HT1080 (cell line): ENCODE measurements at places on chromosomes 16 and 17. TPM values are rescaled to one million over a fixed set of nuclear protein-coding genes. Genes with fewer than 3 reads are reported as not detected.
A peak's percentile ranks its signal among the peaks of the same experiment; 100 is the strongest.

Gene KRTAP2-2
- not detected in 2 replicates for total RNA-seq

Gene MTMR4
- total RNA-seq, result 32.3 and 34.4 TPM in 2 replicates

Gene SSTR5
- not detected in 2 replicates for total RNA-seq

GRCh38 chr17:38421171-38421841 lies 7.0 kb upstream of the ARHGAP23 start:
- no peak for DNase-seq

Gene ZFP90
- total RNA-seq, result 0.11 and 0.27 TPM in 2 replicates

DNA sequence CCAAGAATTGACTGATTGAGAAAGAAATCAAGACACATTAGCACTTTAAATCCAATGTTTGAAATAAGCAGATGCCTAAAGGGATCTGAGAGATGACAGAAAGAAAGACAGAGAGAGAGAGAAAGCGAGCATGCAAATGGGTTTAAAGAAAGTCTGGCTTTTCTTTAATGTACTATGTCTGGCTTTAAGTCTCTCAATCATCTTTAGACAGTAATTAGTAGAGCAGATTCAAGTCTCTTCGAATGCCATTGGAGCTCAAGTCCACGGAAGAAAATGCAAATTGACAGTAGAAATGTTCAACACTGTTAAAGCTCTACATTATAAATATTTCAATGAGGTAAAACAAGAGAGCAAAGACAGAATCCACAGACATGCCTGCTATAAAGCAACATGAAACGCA lies 1480.2 kb upstream of the CDH8 start:
- DNase-seq, result no peak

Gene CCL8
- total RNA-seq, result not detected in 2 replicates

DNA sequence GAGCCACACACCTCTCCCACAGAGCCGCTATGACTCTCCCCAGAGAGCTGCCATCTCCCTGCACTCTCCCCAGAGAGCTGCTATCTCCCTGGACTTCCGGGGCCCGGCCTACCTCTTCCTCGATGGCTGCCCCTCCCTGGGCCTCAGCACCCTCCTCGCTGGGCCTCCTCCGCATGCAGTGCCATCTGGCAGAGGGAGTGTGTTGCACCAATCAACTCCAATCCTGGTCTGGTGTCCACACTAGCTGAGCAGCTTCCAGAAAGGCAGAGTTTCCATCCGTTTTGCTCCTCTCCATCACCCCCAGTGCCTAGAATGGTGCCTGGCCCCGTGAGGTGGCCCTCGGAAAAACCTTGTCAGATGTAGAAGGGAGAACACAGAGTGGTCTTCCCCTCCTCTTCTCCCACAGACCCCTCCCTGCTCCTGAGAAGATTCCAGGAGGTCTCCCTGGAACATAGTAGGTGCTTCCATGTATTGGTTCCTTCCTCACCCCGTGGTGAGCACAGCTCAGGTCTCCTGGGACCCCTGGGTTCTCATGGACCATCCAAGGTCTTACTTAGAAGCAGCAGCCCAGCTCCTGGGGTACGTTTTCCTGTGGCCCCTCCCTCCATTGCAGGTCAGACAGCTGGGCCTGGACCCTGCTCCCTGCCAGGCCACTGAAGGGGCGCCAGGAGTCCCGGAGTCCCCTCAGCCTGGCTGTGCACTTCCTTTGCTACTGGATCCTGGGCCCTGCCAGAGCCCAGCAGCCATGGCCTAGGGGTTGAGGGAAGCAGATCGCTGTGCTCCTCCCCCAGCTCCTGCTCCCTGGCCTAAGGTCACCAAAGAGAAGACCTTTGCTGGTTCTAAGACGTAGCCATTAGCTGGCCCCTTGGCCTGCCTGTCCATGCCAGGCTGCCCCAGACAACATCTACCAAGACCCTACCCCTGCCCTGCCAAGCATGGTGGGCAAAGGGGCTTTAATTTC lies 233.8 kb upstream of the GSE1 start:
- DNase-seq, result no peak

- DNase-seq, result peak; percentile 45
Observed at GRCh38 chr17:8162233-8162996, at the start of gene VAMP2. VAMP2 (minus strand) TSS chr17:8162948; CDS start chr17:8162879, 69 bp downstream.

DNA sequence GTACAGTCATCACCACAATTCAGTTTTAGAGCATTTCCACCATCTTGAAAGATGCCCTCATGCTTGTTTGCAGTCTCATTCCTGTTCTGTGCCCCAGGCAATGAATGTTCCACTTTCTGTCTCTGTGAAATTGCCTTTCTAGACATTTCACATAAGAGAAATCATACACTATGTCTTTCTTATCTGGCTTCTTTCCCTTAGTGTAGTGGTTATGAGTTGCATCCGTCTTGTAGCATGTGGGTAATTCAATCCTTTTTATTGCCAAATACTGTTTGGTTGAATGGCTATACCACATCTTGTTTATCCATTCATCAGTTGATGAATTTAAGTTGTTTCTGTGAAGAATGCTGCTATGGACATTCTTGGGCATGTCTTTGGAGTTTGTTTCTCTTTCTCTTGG lies 132.5 kb upstream of the PLCG2 start:
- no peak for DNase-seq

Gene NACA2
- 0.13 TPM in 1 of 2 replicates, not detected in the other for total RNA-seq

- DNase-seq, result no peak
Observed at GRCh38 chr17:75756451-75757085, 8.4 kb downstream of the GALK1 start.

- no peak for DNase-seq
Observed at GRCh38 chr16:75372236-75372856, 61.0 kb downstream of the CFDP1 start.

Gene FOXC2
- total RNA-seq, result 1.1 and 1.5 TPM in 2 replicates

- DNase-seq, result no peak
Observed at GRCh38 chr16:35352431-35352830, 1893.0 kb downstream of the TP53TG3F start.

DNA sequence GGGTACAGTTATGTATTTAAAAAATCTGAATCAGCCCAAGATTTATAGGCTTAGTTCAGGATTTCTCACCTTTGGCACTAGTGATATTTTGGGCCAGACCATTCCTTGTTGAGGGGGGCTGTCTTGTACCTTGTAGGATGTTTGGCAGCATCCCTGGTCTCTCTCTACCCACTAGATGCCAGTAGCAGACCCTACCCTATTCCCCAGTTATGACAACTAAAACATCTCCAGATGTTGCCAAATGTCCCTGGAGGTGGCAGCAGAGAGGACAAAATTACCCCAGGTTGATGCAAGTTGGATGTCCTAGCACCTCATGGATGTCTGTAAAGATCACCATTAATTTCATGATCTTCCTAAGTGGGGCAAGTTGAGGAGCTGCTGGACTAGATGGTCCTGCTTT lies 45.8 kb downstream of the SYT17 start:
- no peak for DNase-seq

DNA sequence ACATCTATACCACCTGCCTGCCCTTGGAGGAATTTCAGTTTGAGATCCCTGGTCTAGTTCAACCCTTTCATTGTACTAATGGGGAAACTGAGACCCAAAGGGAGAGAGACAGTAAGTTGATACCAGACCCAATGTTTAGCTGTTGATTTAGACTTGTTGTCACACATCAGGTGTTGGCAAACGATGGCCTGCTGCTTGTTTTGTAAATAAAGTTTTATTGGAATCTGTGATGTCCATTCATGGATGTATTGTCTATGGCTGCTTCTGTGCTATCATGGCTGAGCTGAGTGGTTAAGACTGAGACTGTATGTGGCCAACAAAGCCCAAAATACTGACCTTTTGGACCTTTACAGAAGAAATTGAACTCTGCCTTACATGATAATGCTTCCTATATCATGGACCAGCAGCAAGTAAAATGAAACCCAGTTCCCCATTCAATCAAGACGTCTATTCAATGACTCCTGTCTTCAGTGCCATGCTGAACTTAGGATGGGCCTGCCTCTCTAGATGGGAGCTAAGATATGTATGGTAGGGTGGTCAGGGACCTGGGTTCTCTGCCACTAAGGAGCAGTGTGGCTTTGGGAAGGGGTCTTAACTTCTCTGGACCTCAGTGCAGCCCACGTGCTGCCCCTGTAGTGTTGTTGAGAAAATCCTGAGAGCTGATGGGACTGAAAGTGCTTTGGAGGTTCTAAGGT lies 111.0 kb downstream of the IRX5 start:
- DNase-seq, result no peak

Gene ZPBP2
- total RNA-seq, result not detected in 2 replicates

- DNase-seq, result no peak
Observed at GRCh38 chr17:44354582-44355561, 8.8 kb downstream of the FAM171A2 start.

- DNase-seq, result no peak
Observed at GRCh38 chr16:89191033-89191900, 9.1 kb downstream of the SLC22A31 start.

Gene MARCHF10
- 0.16 TPM in 1 of 2 replicates, not detected in the other for total RNA-seq

GRCh38 chr16:54266363-54266955 lies 20.1 kb downstream of the IRX3 start:
- no peak for DNase-seq

DNA sequence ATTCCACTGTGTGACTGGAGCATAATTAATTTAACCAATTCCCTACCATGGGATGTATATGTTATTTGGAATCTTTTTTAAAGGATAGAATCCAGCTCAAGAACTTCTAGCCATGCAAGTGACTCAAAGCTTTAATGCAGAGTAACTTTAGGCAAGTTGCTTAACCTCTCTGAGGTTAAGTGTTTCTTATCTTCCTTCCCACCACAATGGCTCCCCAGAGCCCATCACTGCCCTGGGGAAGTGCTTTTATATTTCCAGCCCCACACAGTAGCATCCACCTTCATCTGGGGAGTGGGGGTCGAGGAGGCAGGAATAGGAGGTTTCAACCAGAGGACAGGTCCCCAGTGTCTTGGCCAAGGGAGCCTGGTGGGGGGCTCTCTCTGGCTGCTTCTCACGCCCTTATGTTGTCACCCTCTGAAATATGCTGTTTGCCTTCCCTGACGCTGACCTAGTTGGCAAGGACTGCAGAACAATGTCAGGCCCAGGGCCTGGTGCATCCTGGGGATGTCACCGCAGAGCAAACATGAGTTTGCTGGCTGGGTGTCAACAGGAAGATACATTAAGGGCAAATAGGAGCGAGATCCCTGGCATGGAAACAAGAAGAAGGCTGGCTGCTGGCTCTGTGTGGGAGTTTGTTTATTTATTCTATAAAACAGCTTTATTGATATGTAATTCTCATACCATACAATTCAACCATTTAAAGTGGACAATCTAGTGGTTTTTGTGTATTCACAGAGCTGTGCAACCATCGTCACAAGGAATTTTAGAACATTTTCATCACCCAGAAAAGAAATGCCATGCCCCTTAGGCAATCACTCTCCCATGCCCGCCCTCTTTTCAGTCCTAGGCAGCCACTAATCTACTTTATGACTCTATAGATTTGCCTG lies 46.6 kb upstream of the WSB1 start:
- peak; percentile 42 for DNase-seq

Gene BORCS6
- 6.5 and 9.9 TPM in 2 replicates for total RNA-seq

DNA sequence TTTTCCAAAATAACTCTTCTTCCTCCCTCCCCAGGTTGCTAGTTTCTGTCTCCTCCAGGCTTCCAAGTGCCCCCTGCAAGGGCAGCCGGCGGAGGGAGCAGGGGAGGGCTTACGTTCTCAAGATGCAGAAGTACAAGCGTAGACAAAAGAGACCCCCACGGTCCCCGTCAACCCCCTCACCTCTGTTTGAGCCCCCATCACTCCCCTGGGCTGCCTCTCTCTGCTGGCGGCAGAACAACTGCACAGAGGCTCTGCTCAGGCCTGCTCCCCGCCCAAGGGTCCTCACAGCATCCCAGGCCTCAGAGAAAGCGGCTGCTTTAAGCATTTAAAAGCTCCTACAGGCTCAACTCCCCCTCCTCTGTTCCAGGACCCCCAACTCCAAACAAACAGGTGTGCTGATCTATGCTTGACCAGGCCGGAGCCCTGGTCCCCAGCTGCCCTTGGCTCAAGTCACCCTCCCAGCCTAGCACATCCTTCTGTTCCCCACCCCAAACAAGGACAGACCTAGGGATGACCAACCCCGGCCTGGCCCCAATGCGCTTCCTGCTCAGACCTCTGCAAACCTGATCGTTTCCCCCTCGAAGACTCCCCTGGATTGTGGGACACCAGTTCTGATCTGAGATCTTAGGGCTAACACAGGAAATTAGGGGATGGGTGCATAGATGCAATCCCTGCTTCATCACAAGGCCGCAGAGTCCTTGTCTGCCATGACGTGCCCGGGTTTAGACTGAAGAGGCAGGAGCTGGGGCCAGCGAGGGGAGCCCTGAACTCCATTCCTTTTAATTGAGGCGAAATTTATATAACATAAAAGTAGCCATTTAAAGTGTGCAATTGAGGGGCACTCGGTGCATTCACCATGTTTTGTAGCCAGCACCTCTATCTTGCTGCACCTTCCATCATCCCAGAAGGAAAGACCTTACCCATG lies 17.2 kb upstream of the RBFOX3 start:
- no peak for DNase-seq

DNA sequence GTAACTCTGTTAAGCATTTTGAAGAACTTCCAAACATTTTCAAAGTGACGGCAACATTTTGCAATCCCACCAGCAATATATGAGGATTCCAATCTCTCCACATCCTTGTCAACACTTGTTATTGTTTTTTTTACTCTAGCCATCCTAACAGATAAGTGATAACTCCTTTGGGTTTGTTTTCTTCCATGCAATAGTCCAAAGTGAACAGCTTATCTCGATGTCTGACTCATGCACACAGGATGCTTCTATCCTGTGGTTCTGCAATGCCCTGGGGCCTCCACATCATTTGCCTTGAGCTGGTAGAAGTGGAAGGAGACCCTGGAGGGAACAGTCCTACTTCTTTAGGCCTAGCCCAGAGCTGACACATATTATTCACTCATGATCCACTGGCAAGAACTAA lies 13.0 kb downstream of the TLE7 start:
- no peak for DNase-seq

GRCh38 chr16:47284999-47285398 lies 141.3 kb upstream of the NETO2 start:
- no peak for DNase-seq

- DNase-seq, result no peak
Observed at GRCh38 chr16:57016301-57016700, 26.9 kb downstream of the NLRC5 start.

GRCh38 chr17:20214794-20215193 lies 205.6 kb downstream of the SPECC1 start:
- no peak for DNase-seq

- DNase-seq, result no peak
Observed at GRCh38 chr16:20734056-20734455, 7.6 kb downstream of the THUMPD1 start.

Gene MYO1C
- total RNA-seq, result 50.6 and 61.0 TPM in 2 replicates

Gene ACSM2B
- not detected in 2 replicates for total RNA-seq
